ENCODE measurements at places on chromosomes 11 and 22. TPM values are rescaled to one million over a fixed set of nuclear protein-coding genes. Genes with fewer than 3 reads are reported as not detected.
A peak's percentile ranks its signal among the peaks of the same experiment; 100 is the strongest.

- no peak for DNase-seq
Observed at GRCh38 chr11:76702336-76703128, 32.0 kb upstream of the LRRC32 start.

GRCh38 chr22:50653256-50653655 is 19.4 kb upstream of the SHANK3 start:
- DNase-seq: no peak

- DNase-seq: no peak
Observed at GRCh38 chr11:35815556-35816315, 128.1 kb upstream of the LDLRAD3 start.

GRCh38 chr22:39530692-39531331 is 1.7 kb downstream of the RPS19BP1 start:
- no peak for DNase-seq

GRCh38 chr22:36730176-36730858 is 26.8 kb upstream of the CACNG2 start:
- DNase-seq: no peak

DNA sequence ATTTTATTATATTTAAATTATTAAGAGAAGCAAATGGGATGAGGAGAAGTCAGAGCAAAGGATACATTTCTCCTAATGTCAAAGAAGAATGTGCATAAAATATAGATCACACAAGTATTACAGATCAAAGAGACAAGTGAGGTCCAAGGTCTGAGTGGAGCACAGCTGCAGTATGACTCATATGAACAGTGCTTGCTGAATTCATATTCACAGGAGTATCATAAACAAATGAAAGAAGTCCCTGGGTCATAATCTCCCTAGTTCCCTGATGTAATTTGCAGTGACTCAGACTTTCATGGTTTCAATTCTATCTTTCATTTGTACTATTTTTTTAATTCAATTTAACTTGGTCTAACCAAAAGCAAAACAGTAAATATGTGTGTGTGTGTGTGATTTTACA is 499.0 kb upstream of the CCDC179 start:
- DNase-seq: no peak

DNA sequence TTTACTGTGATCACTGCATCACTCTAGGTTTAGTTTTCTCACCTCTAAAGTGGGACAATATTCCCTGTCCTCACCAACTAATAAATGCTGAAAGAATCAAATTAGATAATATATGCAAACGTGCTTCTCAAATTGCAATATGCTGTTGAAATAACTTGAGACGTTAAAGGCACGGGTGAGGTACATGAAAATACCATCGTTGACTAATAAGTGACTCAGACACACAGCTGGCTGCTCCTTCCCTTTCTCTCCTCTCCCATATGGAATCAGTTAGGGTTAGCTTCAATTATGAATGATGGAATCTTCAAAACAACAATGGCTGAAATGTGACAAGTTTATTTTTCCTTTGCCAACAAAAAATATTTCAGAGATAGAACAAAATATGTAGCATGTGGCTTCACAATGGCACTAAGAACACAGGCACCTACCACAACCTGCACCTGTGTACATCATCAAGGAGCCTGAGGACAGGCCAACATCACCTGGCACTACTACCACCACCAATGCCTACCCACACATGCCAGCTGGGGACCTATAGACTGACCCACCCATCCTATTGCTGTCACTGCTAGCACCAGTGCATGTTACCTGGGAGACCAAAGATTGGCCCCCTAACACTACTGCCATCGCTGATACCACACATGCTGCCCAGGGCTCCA is 13.7 kb downstream of the GDPD4 start:
- DNase-seq: no peak

GRCh38 chr22:44702479-44703198 is 635 bp downstream of the PRR5 start:
- DNase-seq: peak; percentile 46

GRCh38 chr11:65886826-65887722 is 1.2 kb downstream of the FIBP start:
- DNase-seq: peak; percentile 45

DNA sequence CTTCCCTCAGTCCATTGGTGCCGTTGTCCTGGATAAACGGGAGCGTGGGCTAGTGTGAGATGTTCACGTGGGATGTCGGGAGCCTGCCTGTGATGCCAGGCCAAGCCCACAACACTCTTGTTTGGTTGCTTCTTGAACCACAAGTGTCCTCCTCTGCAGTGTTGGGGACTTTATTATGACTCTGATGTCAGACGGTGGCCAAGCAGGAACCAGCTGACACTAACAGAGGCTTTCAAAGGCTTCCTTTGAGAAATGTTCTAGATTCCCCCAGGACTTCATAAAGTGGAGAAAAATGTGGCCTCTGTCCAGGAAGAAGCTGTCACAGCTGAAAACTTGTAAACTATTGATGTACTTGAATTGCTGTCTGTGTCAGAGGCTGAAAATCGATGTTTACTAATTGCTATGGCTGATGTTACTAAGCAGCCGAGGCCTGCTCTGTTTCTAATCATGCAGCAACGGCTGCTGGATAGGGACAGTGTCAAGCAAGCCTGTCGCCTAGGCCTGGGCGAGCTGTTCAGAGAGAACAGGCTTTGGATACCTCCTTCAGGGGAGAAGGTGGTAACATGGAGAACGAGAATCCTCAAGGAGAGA is 131.7 kb downstream of the TBC1D22A start:
- DNase-seq: no peak

DNA sequence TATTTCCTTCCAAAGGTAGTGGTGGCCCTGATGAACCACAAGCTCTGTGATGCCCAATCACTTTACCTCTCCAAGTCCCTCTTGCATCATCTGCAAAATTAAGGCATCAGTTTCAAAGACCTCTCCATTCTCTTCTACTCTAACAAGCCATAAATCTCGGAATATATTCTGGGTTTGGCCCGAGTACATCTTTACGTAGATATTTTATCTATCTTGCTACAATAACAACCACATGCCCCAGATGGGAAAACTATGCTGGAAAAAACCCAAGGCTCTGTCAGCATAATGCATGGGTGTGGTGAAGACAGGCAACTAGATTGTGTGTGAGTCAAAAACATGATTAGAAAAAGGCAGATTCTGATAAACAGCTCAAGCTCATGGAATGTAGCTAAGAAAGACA is 228.2 kb upstream of the BLID start:
- no peak for DNase-seq

Gene MMP3
- 0.47 TPM for total RNA-seq

Gene C22orf15
- total RNA-seq: 0.44 TPM

Gene USH1C
- 229 TPM for total RNA-seq

Gene CARD16
- total RNA-seq: 53.0 TPM
